ENCODE measurements at places on chromosomes 4 and X. TPM values are rescaled to one million over a fixed set of nuclear protein-coding genes. Genes with fewer than 3 reads are reported as not detected.

Gene SYNPO2
- 529 TPM for polyA plus RNA-seq

Gene ALG13
- 27.7 TPM for polyA plus RNA-seq

Gene GIMD1
- polyA plus RNA-seq = not detected

Gene SSX4
- polyA plus RNA-seq = not detected

Gene ZNF182
- polyA plus RNA-seq = 3.5 TPM

Gene S100G
- polyA plus RNA-seq = not detected

Gene BEX4
- polyA plus RNA-seq = 68.9 TPM

Gene CTAG1A
- not detected for polyA plus RNA-seq

Gene VCX
- not detected for polyA plus RNA-seq

Gene DKK2
- 0.63 TPM for polyA plus RNA-seq

Gene MAMLD1
- 2.9 TPM for polyA plus RNA-seq

Gene TLR2
- polyA plus RNA-seq = 10.4 TPM

Gene RBM46
- not detected for polyA plus RNA-seq

Gene RAB9B
- polyA plus RNA-seq = 16.2 TPM

Gene DMRTC1
- not detected for polyA plus RNA-seq

Gene CT55
- not detected for polyA plus RNA-seq

Gene NFXL1
- polyA plus RNA-seq = 4.9 TPM

Gene MND1
- 0.95 TPM for polyA plus RNA-seq
